ENCODE measurements at places on chromosomes 6 and 20. TPM values are rescaled to one million over a fixed set of nuclear protein-coding genes. Genes with fewer than 3 reads are reported as not detected.

The SLCO4A1 gene
- under 0.01 TPM for total RNA-seq

The GNRH2 gene
- total RNA-seq = not detected

The SHLD1 gene
- total RNA-seq = 1.5 TPM

GRCh38 chr6:164749221-164750064, 560.0 kb downstream of the C6orf118 start:
- peak; percentile 27 for DNase-seq

GRCh38 chr20:9032758-9033157, 36.1 kb upstream of the PLCB4 start:
- DNase-seq = peak; percentile 55

- no peak for DNase-seq
Observed at GRCh38 chr6:71035871-71036270, 79.0 kb upstream of the B3GAT2 start.

GRCh38 chr20:16054985-16055384, 518.3 kb downstream of the KIF16B start:
- DNase-seq = no peak

- no peak for DNase-seq
Observed at GRCh38 chr20:4956200-4956810, 45.0 kb downstream of the SLC23A2 start.

- peak; percentile 17 for DNase-seq
Observed at GRCh38 chr6:143158113-143158581, 97.5 kb downstream of the AIG1 start.
